ENCODE measurements at places on chromosomes 6 and 20.

GRCh38 chr20:1204113-1204512 is 859 bp downstream of the C20orf202 start:
- DNase-seq, result no peak

DNA sequence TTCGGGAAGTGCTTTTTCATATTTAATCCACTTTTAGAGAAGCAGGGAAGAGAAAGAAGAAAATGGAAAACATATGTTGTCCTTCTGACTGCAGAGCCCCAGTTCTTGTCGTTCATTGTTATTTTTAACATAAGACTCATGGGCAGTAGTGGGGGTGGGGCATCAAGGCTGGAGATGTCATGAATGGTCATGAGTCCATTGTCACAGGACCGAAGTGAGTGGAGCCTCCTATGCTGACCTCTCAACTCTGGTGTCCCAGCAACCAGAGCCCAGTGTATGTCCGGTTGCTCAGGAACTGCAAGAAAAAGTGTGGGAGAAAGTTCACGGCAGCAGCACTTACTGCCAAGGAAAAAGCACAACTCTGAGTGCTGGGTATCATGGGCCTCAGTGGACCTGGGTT is 108.6 kb downstream of the BANF2 start:
- DNase-seq, result peak; percentile 60

GRCh38 chr20:32898729-32899128 is 40.0 kb downstream of the EFCAB8 start:
- DNase-seq, result no peak

- no peak for DNase-seq
Observed at GRCh38 chr6:24932832-24933231, 2.9 kb downstream of the RIPOR2 start.

DNA sequence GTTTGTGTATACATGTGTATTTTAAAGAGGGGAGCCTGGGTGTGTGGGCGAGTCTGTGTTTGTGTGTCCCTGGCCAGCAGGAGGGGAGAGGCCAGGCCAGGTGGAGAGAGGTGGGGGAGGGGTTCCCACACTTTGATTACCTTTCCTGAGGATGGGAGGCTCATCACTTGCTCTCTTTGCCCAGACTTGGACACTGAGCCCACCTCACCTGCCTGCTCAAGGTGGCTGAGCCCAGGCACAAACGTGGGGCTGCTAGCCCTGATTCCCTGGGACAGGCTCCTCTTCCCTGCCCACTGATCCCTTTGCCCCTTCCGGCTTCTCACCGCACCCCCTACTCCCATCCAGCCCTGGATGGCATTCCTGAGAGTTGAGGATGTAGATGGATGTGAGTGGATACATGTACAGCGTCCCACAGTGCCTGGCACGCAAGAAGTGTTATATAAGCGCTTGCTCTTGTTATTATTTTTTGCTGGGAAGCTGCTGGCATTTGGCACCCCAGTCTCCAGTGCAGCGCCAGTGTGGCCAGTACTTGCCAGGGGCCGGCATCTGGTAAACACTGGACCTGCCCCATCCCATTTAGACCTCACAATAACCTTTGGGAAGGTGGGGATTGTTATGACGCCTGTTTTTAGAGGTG is 2.7 kb downstream of the CEBPB start:
- DNase-seq, result peak; percentile 40

GRCh38 chr6:155328539-155329459 is 14.5 kb upstream of the TFB1M start:
- peak; percentile 93 for DNase-seq

- DNase-seq, result no peak
Observed at GRCh38 chr20:23206061-23206460, 119.9 kb upstream of the CD93 start.

GRCh38 chr6:19137505-19137904 is 699.7 kb upstream of the ID4 start:
- DNase-seq, result no peak

DNA sequence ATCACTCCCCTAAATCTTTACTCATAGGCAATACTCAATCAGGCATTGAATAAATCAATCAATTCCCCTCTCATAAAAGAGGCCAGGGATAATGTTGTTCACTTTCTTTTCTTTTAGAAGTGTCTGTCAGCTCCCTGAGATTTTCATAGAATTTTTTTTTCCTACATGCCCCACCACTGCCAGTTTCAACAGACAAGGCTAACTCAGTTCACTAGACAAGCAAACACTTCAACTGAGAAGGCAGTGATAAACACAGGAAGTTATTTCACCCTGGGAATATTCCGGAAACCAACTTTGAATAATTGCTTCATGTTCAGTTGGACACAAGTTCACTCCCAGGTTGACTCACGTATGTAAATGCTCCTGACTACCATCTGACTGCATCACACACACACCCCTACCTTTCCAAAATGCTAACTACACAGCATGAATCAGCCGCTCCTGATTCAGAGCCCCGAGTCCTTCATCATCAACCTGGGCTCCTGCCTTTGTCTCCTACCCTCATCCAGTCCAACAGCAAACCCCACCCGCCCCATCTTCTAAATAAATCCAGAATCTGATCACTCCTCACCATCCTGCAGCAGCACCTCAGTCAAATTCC is 143.9 kb downstream of the BCAS1 start:
- DNase-seq, result no peak

GRCh38 chr20:50144362-50144761 is 9.2 kb downstream of the PEDS1 start:
- DNase-seq, result peak; percentile 63

GRCh38 chr6:22001396-22002027 is 295.3 kb downstream of the PRL start:
- DNase-seq, result no peak

DNA sequence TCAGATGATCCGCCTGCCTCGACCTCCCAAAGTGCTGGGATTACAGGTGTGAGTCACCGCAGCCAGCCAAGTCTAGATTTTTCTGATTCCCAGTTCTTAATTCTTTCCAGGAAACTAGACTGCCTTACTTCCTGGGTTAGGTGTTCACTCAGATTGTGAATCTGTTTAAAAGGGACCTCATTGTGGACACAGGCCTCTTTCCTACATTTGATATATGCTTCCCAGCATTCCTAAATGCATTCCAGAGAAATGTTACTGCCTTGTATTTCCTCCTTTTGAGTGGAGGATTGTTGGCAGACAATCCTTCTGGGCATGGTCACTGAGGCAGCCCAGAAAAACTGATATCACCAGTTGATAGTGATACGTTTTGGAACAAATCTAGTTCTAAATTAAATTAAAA is 15.7 kb downstream of the TMEM181 start:
- DNase-seq, result no peak

GRCh38 chr6:103105686-103106085 is 1712.2 kb downstream of the GRIK2 start:
- no peak for DNase-seq

GRCh38 chr20:46594725-46595124 is 44.3 kb upstream of the OCSTAMP start:
- no peak for DNase-seq

DNA sequence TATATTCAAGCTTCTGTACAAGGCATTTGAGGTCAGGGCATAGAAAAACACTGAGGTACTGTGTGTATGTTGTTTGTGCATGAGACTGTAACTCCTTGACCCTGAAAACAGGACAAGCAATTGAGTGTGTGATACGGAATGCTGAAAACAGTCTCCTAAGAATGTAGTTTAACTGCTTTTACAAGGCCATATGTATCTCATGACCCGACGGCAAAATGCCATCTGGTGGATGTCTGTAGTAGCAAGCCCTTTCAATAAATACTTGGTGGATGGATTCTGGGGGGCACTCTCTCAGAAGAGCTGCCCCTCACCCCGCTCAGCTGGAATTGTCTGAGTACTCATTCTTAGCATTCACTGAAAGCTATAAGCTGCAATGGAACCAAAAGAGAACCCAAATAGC is 69.3 kb upstream of the EYS start:
- no peak for DNase-seq

GRCh38 chr20:2687514-2687913 is 5.1 kb upstream of the EBF4 start:
- DNase-seq, result no peak

GRCh38 chr20:57907131-57908000 is 197.6 kb upstream of the PMEPA1 start:
- no peak for DNase-seq

DNA sequence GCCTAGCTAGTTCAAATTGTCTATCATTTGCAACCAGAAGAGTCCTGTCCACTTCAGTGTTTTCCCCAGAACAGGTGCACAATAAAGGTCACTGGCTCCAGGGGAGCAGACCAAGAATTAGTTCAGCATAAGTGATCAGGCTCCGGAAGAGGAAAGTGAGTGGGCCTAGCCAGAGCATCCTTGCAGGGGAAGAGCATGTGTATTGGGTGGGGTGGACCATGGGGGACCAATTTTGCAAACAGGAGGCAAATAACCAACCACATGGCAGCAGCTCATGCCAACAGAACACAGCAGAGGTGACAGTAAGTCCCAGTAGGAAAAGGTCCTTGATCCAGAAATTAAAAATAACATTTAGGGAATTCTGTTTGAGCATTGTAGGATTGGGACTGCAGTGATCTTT is 43.2 kb upstream of the CNR1 start:
- DNase-seq, result no peak

GRCh38 chr6:132487762-132488161 is 25.2 kb downstream of the STX7 start:
- no peak for DNase-seq

GRCh38 chr6:72525821-72526510 is 95.9 kb upstream of the KCNQ5 start:
- DNase-seq, result no peak

GRCh38 chr20:45037050-45037449 is 63.9 kb downstream of the KCNS1 start:
- DNase-seq, result no peak

- DNase-seq, result peak; percentile 23
Observed at GRCh38 chr6:105179244-105180065, at the start of gene POPDC3. POPDC3 (minus strand) TSS chr6:105180014; CDS start chr6:105161909, 18,105 bp downstream.

- DNase-seq, result no peak
Observed at GRCh38 chr6:77774457-77774856, 121.6 kb downstream of the MEI4 start.

DNA sequence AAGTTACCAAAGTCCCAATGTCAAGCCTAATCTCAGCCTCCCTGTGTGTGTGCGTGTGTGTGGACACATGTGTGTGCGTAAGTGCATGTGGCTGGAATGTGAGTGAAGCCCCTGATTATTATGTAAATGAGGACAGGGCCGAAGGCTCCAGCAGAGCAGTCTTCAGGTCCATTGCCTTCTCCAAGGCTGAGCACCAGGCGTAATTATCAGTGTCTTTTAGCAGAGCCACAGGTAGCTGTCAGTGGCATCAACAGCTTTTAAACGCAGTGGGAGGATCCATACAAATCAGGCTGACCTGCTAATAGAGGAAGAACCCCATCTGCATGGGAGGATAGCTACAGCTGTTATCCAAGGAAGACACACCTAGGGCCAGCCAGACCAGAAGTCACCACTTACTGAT is 324.3 kb upstream of the MOCS1 start:
- DNase-seq, result no peak

DNA sequence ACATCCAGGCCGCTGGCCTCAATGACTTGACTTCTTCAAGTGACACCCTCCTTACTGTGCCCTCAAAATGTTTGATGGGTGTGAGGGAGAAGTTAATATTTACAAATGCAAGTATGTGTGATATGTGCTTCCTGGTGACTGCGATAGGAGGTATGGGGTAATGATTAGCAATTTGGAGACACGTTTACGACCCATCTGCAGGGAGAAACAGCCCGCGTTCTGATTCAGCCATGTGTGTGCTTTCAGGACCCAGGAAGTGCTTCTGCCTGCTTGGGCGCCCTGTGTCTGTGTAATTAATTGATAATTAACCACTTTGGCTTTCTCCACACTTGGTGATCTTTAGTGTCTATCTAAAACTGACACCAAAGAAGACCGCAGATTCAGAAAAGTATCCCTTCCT is 25.0 kb downstream of the SIRPA start:
- DNase-seq, result peak; percentile 74

DNA sequence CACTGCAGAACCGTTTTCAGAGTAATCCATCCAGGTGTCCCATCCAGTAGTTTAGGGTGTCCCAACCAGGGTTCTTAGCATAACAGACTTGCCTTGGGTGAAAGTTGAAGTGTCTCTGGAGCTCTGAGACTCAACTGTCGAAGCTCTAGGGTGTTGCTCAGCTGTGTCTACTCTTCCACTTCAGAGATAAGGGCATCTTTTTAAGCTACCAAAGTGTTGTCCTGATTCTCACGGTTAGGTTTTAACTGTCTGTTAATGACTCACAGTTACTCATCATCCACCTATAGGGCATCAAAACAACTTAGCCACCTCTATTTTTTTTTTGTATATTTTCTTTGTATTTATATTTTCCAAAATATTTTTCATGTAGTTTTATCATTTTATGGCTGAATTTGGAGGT is 36.9 kb upstream of the TBX18 start:
- DNase-seq, result no peak

GRCh38 chr6:139877828-139878405 is 503.5 kb upstream of the CITED2 start:
- DNase-seq, result peak; percentile 11

- DNase-seq, result no peak
Observed at GRCh38 chr6:38307740-38308139, 332.0 kb downstream of the BTBD9 start.

DNA sequence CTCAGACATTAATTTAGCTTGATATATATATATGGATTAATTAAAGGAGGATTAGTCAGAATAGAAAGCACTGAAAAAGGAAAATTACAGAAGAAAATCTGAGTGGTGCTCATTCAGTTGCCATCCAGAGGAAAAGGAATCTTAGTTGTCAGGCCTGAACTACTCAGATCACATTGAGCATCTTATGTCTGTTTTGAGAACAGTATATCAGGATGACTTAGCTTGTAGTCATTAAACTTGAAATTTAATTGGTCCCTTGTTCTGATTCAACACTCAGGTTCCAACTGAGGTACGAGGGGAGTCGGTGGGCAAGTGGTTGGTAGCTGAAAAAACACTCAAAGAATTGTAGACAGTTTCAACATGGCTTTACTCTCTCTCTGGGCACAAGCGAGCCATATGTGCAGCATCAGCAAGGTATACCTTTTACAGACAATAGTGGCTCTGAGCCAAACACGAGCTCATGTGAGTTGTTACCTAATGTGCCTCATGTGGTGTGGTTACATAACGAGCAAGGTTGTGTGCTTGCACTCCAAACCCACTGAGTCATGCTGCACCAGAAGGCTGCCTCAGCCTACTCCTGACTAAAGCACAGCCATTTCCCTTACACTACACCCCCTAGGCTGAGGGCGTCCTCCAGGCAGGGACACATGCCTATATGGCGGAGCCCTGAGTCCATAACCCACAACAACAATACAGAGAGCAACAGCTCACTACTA is 73.0 kb upstream of the HMGN3 start:
- no peak for DNase-seq

- DNase-seq, result no peak
Observed at GRCh38 chr6:6736791-6737654, 148.5 kb downstream of the LY86 start.

GRCh38 chr6:163008186-163008585 is 280.4 kb downstream of the PACRG start:
- no peak for DNase-seq

- no peak for DNase-seq
Observed at GRCh38 chr20:6040958-6041807, 12.7 kb downstream of the LRRN4 start.

GRCh38 chr20:10679269-10679668 is 5.5 kb upstream of the JAG1 start:
- DNase-seq, result no peak

Data from body of pancreas (tissue), 4 donors.